Brain microvascular endothelial cell (primary cell): ENCODE measurements at places on chromosomes 3 and 15.
A peak's percentile ranks its signal among the peaks of the same experiment; 100 is the strongest.

- DNase-seq = no peak
Observed at GRCh38 chr3:171487382-171487781, 27.2 kb upstream of the TNIK start.

GRCh38 chr3:16240229-16241023 lies 24.3 kb downstream of the DPH3 start:
- DNase-seq = peak; percentile 46

GRCh38 chr3:107523539-107524325 lies 970 bp downstream of the BBX start:
- DNase-seq = peak; percentile 31

- no peak for DNase-seq
Observed at GRCh38 chr3:123540285-123540684, 44.6 kb downstream of the HACD2 start.

- DNase-seq = no peak
Observed at GRCh38 chr15:73317651-73318462, 50.9 kb downstream of the HCN4 start.

GRCh38 chr3:127764841-127765362 lies 57.4 kb downstream of the MGLL start:
- no peak for DNase-seq

DNA sequence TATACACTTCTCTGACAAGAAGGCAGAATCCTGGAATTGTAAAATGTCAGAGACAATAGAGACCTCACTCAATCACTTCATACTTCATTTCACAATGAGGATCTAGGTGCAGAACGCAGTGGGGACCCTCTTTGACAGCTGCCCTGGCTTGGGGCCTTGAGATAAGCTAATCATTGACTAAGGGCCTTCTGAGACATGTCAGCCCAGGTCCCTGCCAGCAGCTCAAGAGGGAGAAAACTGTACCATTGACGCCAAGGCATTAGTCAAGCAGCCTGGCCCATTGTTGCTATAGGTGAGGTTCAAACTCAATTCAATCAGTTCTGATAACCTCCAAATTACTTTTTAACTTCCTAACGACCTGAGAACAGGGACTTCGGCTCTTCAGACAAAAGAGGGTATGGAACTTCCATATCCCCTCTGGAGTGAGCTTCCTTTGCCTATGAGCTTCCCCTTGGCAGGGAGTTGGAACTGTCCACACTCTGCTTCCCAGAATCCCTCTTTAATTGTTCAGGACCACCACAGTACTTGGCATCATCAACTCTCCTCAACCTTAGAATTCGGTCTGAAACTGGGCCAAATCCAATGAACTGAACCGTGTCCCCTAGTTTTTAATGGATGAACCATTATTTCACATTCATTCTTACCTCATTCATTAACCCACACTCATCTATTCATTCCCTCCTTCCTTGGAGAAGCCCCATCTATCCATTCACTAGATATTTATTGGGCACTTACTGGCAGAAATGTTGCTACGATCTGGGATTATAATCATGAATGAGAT lies 1.5 kb upstream of the CYP8B1 start:
- DNase-seq = no peak

DNA sequence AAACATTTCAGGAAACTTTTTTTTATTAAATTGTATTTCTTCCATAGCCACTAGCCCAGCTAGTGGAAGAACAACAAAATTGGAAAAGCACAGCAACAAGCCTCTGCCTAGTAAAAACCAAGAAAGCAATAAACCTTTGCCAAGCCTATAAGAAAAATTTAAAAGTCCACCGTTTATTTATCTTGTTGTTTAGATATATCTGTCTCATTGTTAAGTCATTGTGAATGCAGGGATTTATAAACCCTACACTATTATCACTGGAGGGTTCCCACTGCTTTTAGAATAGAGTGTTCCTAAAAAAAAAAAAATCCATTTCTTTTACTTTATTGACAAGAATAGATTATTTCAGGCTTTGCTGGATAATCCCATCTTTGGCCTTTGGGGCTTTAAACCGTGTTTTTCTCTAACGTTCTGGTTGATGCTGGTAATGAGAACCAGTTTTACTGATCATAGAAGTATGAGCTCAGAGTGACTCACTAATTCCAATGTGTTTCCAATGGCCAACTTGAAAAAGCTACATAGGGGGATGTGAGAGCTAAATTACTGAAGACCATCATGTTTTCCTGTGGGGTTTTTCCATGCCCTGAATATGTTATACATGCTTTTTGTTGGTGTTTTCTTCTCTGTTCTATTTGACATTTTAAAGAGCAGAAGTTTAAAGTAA lies 634.1 kb downstream of the RBMS3 start:
- DNase-seq = no peak

DNA sequence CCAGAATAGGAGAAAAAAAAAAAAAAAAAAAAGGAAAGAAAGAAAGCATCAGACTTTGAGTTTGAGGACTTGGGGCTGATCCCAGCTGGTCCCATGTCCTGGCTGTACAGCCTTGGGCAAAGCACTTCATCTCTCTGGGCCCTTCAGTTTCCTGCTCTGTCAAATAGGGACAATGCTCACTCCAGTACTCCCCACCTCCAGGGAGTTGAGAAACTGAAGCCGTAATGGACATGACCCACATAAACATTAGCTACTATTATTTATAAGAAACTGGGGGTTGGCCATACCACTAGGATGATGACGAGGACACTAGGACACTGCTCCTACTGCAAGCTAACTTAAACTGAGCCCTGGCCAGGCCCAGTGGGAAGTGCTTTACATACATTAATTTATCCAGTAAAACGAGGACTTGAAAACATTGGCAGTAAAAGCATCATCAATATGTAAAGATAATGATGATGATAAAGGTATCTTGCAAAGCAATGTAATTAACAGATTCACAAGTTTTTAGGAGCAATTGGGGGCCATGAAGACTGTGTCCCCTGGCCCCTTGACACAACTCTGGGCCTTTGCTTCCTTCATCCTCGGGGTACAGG lies 22.9 kb upstream of the SMAD6 start:
- DNase-seq = no peak

- no peak for DNase-seq
Observed at GRCh38 chr3:63779227-63779626, 39.9 kb upstream of the C3orf49 start.

- DNase-seq = peak; percentile 63
Observed at GRCh38 chr3:4751502-4752101, 227.6 kb upstream of the BHLHE40 start.

GRCh38 chr3:184769382-184770170 lies 42.4 kb upstream of the VPS8 start:
- DNase-seq = no peak

DNA sequence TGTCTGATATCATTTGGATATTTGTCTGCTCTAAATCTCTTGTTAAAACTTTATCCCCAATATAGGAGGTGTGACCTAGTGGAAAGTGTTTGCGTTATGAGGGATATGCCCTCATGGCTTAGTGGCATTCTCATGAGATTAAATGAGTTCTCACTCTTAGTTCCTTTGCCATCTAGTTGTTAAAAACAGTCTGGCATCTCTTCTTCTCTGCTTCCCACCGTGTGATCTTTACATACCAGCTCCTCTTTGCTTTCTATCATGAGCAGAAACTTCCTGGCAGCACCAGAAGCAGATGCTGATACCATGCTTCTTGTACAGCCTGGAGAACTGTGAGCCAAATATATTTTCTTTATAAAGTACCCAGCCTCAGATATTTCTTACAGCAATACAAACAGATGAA lies 33.0 kb downstream of the NLGN1 start:
- no peak for DNase-seq

GRCh38 chr15:31371520-31372240 lies 45.0 kb downstream of the KLF13 start:
- no peak for DNase-seq

GRCh38 chr3:72231439-72232196 lies 446.7 kb upstream of the PROK2 start:
- DNase-seq = no peak

DNA sequence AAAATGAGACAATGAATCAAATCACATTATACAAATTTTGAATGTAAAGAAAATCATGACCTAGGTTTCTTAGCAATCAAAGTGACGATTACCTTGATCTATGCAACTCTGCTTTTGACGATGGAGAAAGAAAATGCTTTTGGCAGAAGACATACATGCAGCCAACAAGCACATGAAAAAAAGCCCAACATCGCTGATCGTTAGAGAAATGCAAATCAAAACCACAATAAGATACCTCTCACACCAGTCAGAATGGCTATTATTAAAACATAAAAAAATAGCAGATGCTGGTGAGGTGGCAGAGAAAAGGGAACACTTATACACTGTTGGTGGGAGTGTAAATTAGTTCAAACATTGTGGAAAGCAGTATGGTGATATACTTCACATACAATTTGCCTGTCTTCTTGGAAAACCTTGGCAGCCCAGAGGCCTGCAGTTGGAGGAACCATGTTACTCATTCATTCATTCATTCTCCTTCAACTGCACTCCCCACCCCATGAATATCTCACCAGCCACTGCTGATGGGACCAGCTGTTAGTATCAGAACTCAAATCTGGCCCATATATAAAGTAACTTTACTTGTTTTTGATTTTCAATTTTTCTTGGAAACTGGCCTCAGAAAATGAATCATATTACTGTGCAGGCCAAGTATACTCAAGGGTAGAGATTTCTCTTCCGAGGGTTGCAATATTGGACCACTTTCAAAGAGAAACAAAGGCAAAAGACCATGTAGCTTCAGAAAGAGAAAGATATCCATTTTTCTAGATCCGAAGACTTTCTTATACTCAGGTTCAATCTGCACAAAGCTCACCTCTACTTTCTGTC lies 358.6 kb upstream of the ARHGEF26 start:
- no peak for DNase-seq

GRCh38 chr15:101288905-101289513 lies 6.0 kb downstream of the SNRPA1 start:
- DNase-seq = peak; percentile 33

GRCh38 chr3:58998476-58999117 lies 51.2 kb downstream of the CFAP20DC start:
- DNase-seq = peak; percentile 97

GRCh38 chr3:114553949-114554593 lies 260.2 kb downstream of the TIGIT start:
- no peak for DNase-seq

DNA sequence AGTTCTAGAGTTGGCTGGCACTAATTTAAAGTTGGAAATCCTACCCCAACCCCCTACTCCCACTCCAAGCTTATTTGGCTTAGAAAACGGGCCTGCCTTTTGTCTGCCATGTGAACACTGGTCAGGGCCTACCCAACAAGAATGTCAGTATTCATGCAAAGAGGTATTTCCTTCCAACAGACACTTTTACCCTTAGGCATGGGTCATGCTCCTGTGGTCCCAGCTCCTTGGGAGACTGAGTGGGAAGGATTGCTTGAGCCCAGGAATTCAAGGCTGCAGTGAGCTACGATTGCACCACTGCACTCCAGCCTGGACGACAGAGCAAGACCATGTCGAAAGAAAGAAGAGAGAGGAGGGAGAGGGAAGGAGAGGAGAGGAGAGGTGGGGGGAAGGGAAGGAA lies 137.5 kb upstream of the LRTM1 start:
- DNase-seq = no peak

DNA sequence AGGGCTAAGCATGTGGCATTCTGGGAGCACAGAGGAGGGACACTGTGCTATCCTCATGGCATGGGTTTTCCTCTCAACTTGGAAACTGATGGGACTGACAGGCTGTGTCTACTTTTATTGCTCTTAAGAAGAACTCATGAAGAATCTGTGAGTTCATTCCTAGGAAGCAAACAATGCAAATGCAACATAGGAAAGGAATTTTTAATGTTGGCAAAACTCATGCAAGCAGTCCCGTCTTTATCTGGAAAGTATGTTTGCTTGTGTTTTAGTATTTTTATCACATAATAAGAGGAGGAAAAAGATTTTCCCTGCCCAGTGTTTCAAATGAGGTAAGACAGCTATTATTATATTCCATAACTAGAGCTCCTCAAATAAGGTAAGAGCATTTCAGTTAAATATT lies 89.7 kb downstream of the TRIM42 start:
- no peak for DNase-seq

DNA sequence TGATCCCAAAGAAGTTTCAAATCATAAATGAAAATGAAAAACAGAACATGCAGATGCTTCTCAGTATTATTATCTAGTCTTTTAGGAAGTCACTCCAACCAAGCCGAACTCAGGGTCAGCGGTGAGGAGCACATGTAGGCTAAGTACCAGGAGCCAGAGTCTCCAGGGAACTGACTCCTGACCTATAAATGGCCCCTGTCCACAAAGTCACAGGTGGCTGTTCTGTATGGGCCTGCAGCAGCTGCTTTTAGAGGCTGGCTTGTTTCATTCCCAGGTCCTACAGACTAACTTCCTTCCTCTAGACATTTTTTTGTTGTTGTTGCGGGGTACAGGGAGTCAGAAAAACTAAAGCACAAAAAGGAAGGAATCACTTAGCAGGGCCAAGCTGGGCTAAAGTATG lies 54.6 kb downstream of the DAPK2 start:
- no peak for DNase-seq

- DNase-seq = no peak
Observed at GRCh38 chr15:42018306-42019224, 2.3 kb downstream of the PLA2G4E start.

GRCh38 chr15:51876169-51876568 lies 46.7 kb downstream of the TMOD3 start:
- no peak for DNase-seq

DNA sequence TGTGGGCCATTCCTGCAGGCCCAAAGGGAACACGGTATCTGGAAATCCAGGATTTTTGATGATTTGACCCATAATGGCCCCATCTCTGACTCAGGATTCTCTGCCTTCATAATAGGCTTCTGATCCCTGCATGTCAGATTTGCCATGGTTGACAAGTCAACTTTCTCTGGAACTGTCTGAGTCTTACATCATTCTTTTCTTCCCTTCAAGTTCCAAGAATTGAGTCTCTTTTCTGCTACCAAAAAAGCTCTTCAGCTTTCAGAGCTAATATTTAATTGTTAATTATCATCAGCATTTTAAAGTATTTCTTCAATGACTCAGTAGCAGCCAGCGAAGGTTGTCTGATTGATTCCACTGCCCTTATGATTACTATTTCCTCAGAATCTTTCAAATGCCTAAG lies 244.4 kb upstream of the COL8A1 start:
- DNase-seq = no peak

DNA sequence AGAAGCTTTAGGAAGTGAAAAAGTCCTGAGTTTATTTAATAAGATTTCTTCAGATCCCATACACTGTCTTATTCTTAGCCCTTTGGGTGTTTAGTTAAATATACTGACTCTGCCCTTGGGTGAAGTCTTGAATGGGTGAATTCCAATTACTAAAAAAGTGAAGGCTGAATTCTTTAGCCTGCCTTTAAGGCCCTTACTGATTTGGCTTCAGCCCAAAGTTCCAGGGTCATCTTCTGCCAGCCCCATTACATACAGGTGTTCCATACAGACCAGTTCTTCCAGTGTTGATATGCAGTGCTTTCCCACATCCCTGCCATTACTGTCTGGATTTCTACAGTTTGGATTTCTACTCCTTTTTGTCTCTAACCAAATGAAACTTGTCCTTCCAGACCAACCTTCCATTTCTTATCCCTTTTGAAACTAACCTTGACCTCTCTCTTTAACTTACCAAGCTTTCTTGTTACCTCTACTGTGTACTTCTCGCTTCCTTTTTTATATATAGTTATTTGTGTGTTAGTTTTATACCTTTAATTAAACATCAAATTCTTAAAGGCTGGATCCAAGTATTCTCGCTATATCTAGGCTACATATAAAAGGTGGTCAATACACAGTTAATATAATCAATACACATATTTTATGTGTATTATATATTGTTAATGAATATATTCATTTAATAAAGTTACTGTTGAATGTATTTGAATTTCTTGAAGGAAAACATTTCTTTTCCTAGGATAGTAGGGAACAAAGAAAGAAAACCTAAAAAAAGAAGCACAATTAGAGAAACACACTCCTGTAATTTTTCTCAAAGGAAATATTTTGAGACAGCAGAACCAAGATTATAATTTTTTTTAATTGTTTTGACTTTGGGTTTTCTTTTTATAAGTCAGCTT lies 15.0 kb downstream of the MBNL1 start:
- no peak for DNase-seq
